Stimulated activated CD8-positive, alpha-beta memory T cell treated with anti-CD3 and anti-CD28 coated beads, Interleukin-15, amount 100 ng/mL, for 24 hours (primary cell): ENCODE measurements at places on chromosomes 4 and X.
A peak's percentile ranks its signal among the peaks of the same experiment; 100 is the strongest.

DNA sequence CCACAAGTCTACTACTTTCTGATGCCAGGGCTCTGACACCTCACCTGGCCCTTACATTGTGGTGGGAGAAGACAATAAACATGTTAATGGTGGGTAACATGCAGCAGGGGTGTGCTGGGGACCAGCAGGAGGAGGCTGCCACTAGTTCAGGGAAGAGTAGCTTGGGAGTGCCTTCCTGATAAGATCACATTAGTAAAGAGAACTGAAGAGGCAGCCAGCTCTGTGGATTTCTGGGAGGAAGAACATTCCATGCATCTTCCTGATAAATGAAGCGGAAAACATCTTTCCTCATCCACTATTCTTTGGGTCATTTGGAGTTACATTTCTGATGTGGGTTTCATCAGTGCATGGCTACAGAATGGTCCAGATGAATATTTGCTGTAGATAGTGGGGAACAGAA is 9.0 kb downstream of the RNF150 start:
- DNase-seq: no peak

DNA sequence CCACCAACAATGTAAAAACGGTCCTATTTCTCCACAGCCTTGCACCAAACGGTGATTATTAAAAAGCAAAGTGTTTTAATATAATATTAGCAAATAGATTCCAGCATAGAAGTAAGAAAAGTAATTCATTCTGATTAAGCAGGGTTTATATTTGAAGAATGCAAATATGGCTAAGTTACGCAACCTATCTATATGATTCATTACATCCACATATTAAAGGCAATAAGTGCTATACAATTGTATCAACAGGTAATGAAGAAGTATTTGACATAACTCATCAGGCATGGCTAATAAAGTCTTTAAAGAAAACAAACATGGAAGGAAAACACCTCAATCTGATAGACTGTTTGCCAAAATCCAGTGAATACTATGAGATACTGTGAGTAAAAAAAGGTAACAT is 29.0 kb downstream of the KCNE5 start:
- DNase-seq: no peak

GRCh38 chrX:119625843-119626242 is 19.6 kb upstream of the NKRF start:
- no peak for DNase-seq

DNA sequence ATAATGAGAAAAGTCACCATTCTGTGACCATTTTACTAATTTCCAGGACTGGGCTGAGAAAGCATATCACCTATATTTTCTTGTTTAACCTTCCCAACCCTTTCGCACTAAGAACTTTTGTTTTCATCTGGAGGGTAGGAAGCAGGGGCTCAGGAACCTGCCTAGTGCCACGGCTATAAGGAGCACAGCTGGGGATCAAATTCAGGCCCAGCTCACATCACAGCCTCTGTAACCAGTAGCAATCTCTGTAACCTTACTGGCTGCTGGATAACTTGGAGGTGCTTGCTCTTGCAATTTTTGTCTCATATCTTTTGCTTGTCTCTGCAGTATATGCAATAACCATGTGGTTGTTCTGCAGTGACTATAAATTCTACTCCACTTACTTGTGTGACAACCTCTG is 76.7 kb upstream of the PLAC1 start:
- DNase-seq: no peak

DNA sequence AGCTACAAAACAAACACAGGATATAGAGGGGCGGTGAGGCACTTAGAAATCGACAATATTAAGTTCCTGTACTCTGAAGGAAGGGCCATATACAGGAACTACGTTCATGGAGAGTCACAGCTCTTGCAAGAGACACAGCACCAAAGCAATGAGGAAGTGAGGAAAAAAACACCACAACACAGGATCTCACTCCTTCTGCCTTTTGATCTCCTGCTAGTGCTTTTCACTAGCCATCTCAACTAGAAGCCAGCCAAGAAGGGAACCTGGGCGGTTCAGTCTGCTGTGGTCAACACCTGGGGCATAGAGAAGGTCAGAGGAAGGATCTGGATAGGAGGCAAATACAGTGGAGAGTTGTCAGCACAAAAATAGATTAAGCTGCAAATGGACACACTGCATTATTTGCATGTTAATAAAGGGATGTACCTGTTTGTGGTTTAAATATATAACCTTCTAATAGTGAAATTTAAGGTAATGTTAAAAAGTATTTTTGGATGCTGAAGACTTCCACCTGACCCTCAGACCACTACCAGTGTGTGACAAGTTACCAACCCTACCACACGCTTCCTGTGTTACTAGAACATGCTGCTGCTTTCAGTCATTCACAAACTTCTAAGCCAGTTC is 104.6 kb downstream of the DTHD1 start:
- DNase-seq: no peak

DNA sequence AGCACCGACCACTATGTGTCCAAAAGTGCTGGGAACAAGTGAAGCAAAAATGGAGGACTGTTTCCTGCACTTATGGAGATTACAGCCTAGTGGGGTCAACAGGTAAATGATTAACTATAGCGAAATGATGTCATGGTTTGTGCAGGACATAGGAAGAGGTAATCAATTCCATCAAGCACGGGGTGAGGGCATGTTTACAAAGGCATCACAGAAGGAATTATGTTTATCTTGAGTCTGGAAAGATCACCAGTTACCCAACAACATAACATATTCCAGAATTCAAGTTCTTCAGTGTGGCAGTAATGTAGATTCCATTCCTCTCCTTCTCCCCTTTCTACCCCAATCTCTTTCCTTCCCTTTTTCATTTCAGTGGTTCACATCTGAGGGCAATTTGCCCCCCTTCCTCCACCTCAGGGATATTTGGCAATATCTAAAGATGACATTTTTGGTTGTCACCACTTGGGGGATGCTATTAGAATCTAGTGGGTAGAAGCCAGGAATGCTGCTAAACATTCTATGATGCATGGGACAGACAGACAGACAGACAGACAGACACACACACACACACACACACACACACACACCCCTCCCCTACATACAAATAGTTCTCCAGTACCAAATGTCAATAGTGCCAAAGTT is 24.1 kb downstream of the FAM47E start:
- no peak for DNase-seq

DNA sequence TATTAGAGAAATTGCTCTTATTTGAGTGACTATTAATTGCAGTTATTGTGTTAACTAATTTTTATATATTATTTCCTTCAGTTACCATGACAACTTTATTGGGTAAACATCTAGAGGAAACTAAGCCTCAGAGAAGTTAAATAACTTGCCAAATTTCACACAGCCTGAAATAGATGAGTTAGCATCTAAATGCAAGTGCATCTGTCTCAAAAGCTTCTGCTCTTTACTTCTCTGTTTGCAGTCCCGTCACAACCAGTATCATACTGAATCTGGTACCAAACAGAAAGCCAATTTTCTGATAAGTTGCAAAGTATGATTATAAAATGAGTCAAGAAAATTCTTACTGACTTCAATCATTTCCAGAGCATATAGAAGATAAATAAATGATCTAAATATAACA is 1544.9 kb upstream of the PCDH7 start:
- no peak for DNase-seq

DNA sequence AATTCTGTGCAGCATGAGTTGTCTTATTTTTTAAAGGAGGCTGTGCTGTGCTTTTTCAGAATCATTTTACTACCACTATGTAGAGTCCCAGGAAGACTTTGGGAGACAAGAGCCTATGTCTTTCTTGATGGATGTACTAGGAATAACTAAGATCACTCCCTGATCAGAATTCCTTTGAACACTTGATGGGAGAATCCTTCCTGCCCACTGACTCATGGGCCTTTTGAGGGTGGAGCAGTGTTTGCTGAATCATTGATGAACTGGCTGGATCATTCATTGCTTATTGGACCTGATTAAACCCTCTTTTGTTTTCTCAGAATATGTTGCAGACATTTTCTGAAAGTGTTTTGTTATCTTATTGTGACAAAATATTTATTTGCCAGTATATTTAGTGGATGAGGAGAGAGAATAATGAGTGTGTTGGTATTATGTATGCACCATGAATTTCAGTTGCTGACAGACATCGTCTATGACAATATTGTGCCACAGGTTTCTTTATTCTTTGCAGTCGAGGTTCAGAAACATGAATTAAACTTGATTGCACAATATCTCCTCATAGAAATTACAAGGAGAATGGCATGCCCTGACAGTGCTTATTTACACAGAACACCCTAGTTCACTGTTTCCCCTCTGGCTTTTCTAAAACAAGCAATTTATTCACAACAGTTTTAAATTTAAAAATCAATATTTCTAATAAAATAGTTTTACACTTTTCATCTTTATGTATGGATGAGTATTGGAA is 36.3 kb downstream of the POU4F2 start:
- DNase-seq: no peak

- DNase-seq: peak; percentile 26
Measured at GRCh38 chr4:185587427-185588161, 52.3 kb upstream of the PDLIM3 start.

DNA sequence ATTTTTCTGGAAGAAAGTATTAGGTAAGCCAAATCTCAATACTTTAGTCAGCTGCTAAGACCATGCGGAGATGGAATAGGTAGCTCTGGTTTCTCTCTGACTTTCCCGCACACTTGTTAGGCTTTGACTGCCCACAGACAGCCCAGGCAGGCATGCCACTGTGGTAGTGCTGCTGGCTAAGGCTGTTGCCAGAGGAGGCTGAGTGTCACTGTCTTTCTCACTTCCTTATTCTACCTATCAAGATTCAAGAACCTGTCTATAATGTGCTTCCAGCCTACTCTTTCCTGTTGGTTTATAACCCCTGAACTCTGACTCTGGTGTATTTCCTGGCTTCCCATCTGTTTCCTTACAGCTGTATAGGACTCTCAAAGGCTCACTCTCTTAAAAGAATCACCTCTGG is 81.8 kb upstream of the TRPC5 start:
- DNase-seq: no peak

DNA sequence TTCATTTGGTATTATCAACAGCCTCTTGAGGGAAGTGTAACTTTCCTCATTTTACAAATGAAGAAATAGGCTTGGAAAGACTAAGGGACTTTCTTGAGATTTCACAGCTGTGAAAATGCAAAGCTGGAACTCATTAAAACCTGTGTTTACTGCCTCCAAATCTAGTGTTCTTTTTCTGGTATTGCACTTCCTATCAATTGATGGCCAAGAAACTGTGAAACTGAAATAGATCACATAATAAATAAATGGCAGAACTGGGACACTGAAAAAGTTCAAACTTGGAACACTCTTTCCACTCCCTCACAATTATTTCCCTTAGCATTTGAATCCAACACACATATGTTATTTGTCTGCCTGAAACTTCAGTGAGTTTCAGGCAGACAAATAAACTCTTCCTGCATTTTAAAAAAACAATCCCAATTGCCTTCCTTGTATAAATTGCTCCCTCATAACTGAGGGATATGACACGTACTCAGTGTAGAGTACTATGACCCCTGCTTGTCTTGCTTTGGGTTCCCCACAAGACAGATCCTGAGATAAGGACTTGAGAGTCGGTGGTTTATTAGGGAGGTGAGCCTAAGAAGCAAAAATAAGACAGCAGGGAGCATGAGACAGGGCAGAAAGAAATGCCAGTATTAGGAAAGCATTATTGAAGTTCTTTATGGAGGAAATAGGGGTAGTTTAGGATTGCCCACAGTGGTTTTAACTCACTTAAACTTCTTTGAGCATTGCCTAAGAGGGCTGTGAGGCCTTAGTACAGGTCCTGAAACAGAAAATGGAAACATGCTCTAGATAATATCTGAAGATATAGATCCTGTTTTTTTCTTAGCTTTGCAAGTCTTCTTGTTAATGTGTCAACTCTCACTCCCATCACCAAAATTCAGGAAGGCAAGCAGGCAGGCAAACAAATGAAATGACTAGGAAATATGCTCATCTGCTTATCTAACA is 33.9 kb downstream of the RTL3 start:
- DNase-seq: no peak

- no peak for DNase-seq
Measured at GRCh38 chr4:117164338-117164737, 79.0 kb upstream of the TRAM1L1 start.

DNA sequence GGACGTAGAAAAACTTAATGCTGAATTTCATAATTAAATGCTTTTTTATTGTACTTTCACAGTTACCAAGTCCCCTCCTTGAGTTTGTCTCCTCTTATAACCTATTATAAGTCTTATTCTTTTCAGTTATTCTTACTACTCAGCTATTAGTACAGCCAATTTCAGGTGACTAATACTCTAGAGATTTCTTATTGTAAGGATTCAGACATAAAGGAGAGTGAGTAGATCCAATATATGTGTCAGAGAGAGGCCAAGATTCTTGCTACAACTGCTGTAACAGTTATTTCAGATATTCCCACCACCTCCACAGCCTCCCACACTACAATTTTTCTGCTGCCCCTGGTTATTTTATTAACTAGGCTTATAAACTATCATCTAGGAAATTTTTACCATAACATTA is 274.5 kb downstream of the GPAT3 start:
- no peak for DNase-seq

DNA sequence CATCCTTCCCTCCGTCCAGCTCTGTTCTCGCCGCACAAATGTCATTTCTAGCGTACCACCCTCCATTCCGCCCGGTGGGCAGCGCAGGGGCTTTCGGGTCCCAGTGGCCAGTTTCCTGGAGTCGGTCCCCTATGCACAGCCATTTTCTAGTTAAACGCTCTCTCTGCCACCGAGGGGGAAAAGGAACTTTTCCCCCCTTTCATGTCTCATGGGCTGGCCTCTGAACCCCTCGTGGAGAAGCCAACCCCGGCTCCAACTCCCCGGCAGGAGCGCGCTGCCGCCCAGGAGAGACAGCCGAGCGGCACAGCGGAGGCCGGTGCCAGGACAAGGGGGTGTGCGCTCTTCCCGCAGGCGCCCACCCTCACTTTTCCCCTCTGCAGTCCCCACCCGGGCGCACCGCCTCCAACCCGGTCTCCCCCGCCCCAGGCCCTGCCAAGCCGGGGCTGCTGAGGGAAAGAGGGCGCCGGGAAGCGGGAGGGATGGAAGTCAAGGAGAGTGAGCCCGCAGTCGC is 662 bp downstream of the APBB2 start:
- DNase-seq: no peak

DNA sequence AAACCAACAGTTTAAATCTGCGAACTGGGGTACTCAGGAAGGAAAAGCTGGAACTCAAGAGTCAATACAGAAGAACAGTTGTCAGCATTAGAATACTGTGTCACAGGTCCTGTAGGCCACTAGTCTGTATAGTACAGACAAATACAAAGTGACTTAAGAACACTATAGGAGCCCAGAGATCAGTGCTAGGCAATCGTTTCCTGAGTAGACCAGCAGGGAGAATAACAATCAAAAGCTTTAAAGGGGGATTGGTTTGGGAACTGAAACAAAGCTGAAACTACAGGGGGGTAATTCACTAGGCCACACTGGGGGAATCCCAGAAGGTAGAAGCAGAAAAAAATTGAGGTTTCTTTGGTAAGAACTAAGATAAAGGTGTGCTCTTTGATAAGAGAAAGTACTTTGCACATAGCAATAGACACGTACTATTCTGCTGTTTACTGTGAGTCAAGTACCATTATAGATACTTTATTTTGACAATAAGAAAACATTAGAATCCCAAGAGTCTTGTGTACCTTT is 339.7 kb downstream of the PCDH19 start:
- no peak for DNase-seq

DNA sequence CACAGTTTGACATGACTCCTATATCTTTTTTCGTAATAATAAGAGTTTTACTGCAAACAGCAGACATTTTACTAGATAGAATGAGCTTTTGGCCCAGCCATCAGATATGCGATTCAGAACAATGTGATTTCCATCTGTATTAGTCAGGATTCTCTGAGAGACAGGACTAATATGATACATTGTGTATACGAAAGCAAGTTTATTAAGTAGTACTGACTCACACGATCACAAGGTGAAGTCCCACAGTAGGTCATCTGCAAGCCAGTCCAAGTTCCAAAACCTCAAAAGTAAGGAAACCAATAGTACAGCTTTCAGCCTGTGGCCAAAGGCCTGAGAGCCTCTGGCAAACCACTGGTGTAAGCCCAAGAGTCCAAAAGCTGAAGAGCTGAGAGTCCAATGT is 24.1 kb downstream of the CXCL8 start:
- no peak for DNase-seq
